ENCODE measurements at places on chromosomes 2 and 18.

GRCh38 chr2:181262782-181263181, 194.4 kb upstream of the ITGA4 start:
- DNase-seq = no peak

DNA sequence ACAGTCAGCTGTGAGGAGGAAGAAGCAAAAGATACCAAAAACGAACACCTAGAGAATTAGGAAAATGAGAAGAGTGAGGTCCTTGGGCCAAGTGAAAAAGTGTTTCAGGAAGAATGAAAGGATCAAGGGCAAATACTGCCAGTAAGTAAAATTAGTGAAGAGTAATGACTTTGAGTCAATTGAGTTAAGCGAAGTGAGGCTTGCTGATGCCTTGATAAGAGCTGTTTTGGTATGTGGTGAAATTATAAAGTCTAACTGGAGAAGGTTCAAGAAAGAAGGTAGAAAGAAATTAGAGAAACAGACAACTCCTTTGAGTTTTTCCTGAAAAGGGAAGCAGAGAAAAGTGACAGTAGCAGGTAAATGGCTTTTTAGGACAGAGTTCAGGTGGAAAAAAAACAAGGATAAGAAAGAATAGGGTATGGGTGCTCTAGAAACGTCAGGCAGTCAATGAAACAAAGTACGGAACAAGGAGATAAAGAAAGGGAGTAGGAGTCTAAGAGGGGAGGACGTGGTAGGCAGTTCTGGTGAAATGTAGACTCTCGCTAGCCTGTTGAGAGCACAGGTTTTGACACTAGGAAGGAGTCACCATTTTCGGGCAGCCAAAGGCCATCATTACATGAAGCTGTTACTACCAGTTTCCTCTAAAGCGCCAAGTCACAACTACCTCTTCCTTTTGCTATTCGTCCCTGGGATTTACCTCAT, 42.9 kb downstream of the SMC6 start:
- DNase-seq = no peak

DNA sequence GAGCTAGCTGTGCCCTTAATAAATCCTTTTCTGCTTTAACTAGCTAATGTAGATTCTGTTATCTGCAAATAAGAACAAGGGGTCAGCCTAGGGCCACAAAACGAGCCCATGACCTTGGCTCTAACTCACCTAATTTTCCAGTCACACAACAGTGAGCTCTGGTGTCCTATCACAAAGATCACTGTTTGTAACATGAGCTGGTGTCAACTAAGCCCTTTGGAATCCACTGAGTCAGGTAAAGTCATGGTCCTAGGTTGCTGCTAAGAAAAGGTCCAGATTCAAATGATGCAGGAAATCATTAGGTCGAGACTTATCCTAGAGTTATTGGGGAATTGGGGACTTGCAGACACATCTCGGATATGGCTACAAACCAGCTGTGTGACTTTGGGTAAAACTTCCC, 49.9 kb downstream of the ST8SIA5 start:
- no peak for DNase-seq

GRCh38 chr18:79528846-79529245, 133.1 kb downstream of the NFATC1 start:
- DNase-seq = peak; percentile 54

DNA sequence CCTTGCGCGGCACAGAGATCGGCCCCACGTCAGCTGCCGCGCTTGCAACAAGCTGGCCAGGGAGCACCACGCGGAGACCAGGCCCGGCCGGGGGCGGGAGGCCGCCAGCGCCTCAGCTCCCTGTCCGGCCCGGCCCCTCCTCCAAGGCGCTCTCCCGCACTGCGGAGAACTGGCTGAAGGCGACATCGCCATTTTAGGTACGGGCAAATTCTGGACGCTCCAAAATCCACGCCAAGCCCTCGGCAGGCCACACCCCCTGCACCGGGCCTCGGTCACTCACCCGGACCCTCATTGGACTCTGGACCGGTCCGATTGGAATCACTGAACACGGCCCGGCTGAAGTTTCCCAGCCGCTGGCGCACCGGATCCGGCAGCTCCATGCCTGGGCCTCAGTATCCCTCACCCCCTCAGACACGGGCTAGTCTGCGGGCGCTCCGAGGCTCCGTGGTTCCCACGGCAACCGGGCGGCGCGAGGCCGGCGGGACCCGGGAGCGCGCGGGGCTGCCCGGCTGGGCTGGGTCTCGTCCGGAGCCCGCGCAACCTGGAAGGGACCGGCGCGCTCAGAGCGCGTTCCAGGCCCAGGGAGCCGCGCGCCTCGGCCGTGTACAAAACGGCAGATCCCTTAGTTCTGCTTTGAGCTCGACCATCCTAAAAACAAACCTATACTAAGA, at the start of gene TMEM17:
TSS of gene TMEM17 (minus strand) at position 446 of the 671 bp plus-strand sequence. CDS start at position 380, 66 bp downstream.
- DNase-seq = peak; percentile 52

DNA sequence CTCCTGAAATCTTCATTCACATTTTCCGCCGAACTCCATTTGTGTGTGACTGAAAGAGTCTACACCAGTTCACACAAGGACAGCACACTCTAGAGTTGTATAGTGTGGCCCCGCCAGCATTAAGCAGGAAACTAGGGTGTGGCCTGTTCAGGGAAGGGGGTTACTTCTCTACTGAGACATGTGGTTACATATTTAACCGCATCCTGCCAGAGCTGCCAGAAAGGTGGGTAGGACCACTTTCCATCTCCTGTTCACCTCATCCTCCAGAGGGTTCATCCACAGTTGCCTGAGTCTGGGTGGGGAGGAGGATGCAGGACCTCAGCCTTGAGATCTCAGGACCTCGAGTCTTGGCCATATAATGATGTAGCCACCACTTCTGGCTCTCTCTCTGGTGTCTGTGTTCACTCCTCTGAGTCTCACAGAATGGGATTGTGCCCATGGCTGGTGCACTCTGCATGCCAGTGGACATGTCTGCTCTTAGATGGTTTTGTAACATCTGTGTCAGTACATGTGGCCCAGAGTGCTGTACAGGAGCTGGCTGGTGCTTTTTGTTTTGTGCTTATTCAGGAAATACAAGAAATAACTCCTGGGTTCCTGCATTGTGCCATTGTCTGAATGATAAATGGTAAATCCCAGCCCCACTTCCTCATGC, 7.7 kb upstream of the SP140L start:
- no peak for DNase-seq

- no peak for DNase-seq
Measured at GRCh38 chr2:231663458-231664212, 44.7 kb upstream of the PTMA start.

DNA sequence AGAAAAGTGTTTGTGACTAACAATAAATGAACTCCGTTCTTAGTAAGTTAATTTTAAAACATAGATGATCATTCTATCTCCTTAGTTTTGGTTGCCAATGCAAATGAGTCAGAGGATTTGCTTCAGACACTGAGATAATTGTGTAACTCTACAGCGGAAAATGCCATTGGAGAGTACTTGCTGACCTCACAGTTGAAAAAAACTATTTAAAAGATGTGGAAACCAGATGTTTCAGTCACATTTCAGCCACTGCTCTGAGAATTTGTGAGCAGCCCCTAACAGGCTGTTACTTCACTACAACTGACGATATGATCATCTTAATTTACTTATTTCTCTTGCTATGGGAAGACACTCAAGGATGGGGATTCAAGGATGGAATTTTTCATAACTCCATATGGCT, at the start of gene TNFAIP6:
TSS of gene TNFAIP6 (plus strand) at position 234 of the 400 bp plus-strand sequence. CDS start at position 309, 75 bp downstream.
- no peak for DNase-seq

GRCh38 chr18:78679031-78679430, 300.6 kb upstream of the SALL3 start:
- no peak for DNase-seq

GRCh38 chr18:6954501-6954900, 163.1 kb downstream of the LAMA1 start:
- DNase-seq = no peak

DNA sequence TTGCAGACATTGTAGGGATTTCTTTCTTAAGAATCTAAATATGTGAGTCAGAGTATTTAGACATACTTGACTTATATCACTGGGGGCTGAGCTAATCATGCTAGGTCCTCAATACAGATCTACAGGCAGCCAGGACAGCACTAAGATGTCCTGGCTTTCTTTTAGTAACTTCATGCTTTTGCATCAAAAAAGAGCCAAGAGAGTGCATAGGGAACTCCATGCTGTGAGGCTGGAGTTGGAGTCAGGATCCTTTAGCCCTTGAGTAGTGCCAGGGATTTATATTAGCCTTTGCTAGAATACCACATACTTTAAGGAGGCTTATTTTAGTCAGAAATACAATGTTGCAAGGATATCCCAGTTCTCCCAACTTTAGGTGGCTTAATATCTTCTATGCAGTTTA, 289.7 kb downstream of the CCDC85A start:
- no peak for DNase-seq

GRCh38 chr2:67880291-67880761, 182.5 kb downstream of the C1D start:
- DNase-seq = no peak

- DNase-seq = no peak
Measured at GRCh38 chr2:156845806-156846558, 409.8 kb downstream of the GPD2 start.

DNA sequence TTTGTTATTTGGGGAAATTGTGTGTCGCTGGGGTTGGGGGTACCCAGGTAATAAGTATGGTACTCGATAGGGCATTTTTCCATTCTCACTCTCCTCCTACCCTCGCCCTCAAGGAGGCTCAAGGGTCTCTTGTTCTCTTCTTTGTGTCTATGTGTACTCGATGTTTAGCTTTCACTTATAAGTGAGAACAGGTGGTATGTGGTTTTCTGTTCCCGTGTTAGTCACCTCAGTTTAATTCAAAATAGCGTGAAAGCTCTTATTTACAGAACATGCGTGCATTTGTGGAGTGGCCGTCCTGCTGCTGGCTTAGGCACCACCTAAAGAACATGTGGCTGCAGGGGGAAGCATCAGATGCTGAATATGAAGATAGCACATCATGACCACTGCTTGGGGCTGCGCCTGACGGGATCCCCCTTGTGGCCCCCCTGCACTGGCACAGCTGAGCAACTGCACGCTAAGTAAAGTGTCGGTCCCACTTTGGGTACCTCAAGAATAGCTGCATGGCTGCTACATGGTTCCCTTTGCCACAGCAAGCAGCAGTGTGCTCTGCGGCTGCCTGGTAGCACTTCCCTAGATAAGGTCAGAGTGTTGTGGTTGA, 569.0 kb downstream of the DCDC2C start:
- DNase-seq = no peak

GRCh38 chr2:20539776-20540586, 93.1 kb downstream of the RHOB start:
- DNase-seq = no peak

GRCh38 chr2:159807183-159808031, 9.4 kb upstream of the CD302 start:
- DNase-seq = peak; percentile 60

DNA sequence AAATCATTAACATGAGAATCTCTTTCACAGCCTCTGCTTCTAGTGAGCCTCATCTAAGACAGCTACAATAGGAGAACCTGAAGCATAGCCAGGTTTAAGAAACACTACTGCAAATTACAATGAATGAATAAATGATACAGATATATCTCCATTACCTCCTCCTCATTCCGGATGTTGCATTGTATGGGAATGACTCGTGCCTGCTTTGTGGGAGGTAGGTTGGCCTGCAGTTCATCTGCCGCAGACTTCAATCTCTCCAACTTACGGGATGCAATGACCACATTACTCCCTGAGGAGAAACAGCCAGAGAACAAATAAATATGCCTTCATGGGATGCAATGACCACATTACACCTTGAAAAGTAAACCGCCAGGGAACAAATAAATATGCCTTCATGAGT, 15.4 kb downstream of the PECR start:
- no peak for DNase-seq

- no peak for DNase-seq
Measured at GRCh38 chr2:232492963-232493700, 5.5 kb upstream of the ECEL1 start.

- DNase-seq = no peak
Measured at GRCh38 chr2:24328010-24328409, 32.3 kb downstream of the ITSN2 start.

- DNase-seq = no peak
Measured at GRCh38 chr18:69518989-69519388, 118.3 kb downstream of the DOK6 start.

DNA sequence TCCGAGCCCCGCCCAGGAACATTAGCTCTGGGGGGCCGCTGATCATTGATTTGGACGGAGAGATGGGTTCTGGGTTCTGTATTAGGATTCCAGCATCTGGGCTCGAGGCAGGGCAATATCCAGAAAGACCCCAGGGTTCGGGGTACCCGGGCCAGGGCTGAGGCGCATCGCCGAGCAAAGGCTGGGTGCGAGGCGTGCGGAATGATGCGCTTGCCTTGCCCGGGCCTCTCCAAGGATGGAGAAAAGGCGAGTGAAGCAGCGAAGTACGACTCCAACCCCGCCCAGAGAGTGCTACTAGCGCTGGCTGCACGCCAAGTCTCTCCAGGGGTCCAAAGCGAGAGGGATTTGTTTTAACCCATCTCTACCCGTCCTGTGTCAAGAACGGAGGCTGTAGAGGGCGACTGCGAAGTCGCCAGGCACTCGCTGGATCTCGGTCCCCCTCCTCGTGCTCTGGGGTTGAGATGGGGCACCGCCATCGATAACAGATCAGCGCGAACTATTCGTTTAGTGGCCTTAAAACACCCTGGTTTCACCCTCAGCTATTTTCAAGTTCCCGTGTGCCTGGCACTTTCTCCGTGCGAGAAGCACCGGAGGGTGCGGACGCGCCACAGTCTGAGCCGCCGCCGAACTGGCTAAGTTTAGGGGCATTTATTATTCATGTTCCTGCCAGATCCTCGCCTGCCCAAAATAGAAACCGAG, 1.9 kb downstream of the ADCYAP1 start:
- peak; percentile 68 for DNase-seq

DNA sequence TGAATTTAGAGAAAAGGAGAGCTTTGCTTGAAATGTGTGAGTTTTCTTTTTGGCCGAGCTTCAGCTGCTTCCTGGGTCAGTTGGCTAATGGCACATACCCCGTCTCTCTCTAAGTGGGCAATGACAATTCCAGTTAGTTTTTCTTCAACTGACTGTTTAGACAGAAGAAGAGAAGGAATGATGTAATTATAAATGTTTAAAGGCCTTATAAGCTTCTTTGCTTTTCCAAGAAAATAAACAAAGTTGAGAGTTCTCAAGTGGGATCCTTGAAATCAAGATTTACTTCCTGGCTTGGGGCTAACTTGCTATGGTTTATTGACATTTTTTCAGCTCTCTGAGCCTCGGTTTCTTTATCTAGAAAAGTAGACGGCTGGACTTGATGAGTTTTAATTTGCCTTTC, 794.9 kb upstream of the ACVR2A start:
- DNase-seq = no peak

DNA sequence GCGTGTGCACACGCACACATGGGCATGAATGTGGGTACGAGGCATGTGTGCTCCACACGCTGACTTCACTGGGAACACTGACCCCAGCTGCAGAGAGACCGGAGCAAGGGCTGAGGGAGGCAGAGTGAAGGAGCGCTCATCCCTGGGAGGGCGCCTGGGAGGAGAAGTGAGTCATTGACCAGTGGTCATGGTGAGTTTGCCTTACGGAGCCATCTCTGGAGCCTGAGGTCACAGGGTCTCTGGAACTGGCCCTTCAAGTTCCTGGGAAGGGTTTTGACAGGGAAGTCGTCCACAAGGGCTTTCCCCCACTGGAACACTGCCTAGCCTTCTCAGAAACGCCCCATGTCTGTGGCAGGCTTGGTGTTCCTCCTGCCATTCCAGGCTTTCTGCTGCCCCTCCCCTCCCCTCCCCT, 14.3 kb upstream of the TMEM185B start:
- DNase-seq = no peak

- DNase-seq = no peak
Measured at GRCh38 chr18:13604786-13605185, 121.6 kb downstream of the FAM210A start.
